ENCODE measurements at places on chromosomes 2 and 18.

DNA sequence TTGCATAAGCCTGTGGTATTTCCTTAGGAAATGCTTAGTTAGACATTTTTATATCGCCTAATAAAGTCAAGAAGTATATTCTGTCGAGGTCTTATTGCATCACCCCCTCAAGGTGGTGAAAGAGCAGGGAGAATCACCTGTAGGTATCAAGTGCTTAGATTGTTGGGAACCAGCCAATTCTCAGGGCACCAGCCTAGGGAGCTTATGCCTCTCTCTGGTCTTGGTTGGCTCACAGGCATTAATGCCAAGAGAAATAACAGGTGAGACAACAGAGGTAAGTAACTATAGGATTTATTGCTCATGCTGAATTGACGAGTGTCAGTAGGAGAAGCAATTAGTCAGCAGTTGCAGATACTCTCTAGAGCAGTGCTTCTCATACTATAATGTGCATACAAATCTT, 663.3 kb upstream of the ZNF804A start:
- peak; percentile 12 for DNase-seq

GRCh38 chr2:98482362-98482761, 37.7 kb downstream of the INPP4A start:
- DNase-seq, result no peak

GRCh38 chr2:74458938-74459363, 713 bp downstream of the WBP1 start:
- DNase-seq, result no peak

- DNase-seq, result no peak
These were observed 98.7 kb downstream of the VAPA start for GRCh38 chr18:10012526-10012925.

GRCh38 chr2:44671916-44672315, 269.6 kb upstream of the SIX3 start:
- peak; percentile 13 for DNase-seq
